ENCODE measurements at places on chromosomes 1 and 21.

- DNase-seq = no peak
These were observed 163.2 kb downstream of the ZBTB18 start for GRCh38 chr1:244214009-244214967.

GRCh38 chr1:1250786-1251284 lies 4.3 kb upstream of the C1QTNF12 start:
- DNase-seq = peak; percentile 27

DNA sequence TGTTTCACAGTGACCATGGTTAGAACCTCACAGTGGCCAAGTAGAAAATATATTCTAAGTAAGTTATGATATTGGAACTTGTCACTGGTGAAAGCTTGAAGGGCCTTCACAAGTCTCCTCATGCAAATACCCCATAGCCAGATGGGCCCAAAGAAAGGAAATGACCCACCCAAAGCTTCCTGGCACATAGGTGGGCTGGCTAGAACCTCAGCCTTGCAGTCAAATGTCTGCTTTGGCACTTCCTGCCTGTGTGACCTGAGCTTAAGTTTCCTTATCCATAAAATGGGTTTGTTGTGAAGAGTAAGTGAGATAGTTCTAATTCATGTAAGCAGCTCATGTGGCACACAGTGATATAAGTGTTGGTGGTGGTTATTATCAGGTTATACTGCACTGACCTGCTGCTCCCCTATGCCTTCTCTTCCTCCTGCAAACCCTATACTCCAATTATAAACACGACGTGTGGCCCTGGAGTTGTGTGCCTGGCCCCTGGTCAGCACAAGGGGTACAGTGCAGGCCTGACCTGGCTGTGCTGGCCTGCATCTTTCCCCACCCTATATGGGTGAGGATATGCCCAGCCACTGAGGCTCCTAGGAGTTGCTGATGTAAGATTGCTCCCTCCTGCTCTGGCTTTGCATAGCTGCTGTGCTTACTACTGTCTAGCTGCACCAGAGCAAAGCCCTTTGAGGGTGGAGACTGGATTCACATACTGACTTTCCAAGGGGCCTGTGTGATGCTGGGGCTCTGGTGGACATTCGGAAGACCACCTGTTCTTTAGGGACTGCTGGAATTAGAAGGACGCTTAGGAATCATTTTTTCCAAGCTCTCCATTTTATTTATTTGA lies 4.7 kb upstream of the SLFNL1 start:
- DNase-seq = no peak

DNA sequence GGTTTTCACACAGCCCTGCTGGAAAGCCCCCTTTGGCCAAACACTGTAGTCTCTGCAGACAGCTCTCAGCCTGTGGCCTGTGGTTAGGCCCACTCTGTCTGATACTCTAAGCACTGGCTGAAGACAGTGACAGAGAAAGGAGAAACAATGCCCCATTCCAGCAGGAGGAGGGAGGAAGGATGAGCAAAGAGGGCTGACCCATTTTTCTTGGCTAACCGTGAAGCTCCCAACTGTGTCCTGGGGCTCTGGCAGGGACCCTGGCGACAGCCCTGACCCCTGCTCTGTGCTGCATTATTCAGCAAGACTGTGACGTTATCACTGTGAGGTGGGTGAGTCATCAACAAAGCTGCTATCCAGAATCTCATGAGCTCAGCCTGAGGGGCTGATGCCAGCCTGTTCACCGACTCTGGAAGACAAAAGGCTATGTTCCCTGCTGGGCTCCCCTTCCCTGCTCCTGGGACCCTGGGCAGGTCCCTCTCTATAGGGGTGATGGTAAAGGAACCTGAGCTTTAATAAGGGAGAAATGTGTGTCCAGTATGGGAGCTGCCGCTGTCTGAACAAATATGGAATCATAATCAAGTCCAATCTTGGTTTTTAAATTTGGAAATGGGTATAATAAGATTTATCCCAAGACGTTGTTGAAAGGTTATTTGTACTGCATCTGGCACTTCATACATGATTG lies 107.0 kb downstream of the RHOU start:
- DNase-seq = no peak

GRCh38 chr21:26715878-26716506 lies 129.2 kb downstream of the ADAMTS1 start:
- no peak for DNase-seq

DNA sequence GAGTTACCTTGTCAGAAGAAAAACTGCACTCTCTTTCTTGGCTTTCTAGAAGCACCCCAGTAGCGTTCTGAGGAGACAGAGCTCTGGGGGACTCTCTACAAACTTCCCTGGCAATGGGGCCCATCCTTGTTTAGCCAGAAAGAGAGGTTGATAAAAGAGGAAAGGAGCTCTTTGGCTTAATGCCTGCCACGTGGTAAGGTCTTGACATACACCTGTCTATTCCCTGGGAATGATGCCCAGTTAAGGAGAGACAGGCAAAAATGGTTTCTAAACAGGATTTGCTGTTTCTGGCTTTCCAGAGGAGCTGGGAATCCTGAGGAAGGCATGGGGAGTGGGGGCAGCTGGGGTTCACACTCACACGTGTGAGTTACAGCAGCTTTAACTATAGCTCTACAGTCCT lies 30.2 kb upstream of the IL20 start:
- DNase-seq = no peak
